Activated CD8-positive, alpha-beta memory T cell treated with anti-CD3 and anti-CD28 coated beads for 1 hour (primary cell): ENCODE measurements at places on chromosomes 2 and 18.

- no peak for DNase-seq
Measured at GRCh38 chr2:121902171-121902591, 146.7 kb downstream of the TSN start.

DNA sequence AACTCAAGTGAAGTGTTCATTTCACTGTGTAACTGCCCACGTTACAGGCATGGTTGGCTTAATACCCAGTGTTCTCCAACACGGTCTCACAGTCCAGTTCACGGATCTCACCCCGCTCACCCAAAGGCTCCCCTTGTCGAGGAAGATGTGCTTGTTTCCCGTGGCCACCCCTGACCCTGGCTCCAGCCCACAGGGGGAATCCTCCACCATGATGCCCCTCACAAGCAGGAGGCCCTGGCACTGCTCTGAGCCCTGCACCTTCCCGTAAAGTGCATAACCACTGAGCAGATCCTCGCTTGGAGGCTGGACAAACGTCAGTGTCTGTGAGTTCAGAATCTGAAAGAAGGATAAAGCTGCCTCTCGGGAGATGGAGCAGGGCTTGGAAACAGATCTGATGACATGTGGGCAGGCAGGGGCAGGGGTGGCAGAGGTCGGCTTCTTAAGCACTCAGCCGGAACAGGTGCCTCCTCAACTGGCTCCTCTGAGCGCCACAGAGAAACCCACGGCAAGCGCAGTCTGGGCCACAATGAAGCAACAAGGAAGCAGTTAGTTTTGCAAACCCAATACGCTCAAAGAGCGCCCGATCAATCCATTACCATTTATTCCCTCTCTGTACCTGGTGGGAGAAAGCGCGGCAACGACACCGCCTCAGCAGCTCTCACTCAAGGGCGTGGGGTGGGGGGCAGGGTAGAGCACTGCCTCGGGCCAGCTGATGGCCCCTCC lies 17.6 kb downstream of the HDAC4 start:
- DNase-seq = no peak

- DNase-seq = no peak
Measured at GRCh38 chr2:134351899-134352298, 98.0 kb downstream of the MGAT5 start.

DNA sequence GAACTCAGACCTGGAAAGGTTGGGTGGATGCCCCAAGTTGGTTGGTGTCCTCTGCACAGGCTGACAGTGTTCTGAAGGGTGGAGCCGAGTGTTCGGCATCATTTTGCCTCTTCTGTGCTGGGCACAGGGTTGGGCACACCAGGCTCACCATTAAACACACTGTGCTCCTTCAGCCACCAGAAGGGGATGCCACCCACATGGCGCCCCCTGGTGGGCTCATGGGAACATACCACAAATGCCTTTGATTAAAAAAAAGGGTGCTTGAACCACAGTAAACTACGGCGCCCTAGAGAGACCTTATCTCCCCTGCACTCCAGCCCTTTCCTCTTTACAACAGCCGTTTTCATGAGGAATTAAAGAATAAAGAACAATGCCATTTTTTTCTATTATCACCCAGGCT lies 89.4 kb downstream of the CELF4 start:
- DNase-seq = no peak
